ENCODE measurements at places on chromosomes 7 and 10. TPM values are rescaled to one million over a fixed set of nuclear protein-coding genes. Genes with fewer than 3 reads are reported as not detected.

RET gene
- total RNA-seq, result not detected

MSMB gene
- total RNA-seq, result not detected

CYP26A1 gene
- total RNA-seq, result not detected

DNA sequence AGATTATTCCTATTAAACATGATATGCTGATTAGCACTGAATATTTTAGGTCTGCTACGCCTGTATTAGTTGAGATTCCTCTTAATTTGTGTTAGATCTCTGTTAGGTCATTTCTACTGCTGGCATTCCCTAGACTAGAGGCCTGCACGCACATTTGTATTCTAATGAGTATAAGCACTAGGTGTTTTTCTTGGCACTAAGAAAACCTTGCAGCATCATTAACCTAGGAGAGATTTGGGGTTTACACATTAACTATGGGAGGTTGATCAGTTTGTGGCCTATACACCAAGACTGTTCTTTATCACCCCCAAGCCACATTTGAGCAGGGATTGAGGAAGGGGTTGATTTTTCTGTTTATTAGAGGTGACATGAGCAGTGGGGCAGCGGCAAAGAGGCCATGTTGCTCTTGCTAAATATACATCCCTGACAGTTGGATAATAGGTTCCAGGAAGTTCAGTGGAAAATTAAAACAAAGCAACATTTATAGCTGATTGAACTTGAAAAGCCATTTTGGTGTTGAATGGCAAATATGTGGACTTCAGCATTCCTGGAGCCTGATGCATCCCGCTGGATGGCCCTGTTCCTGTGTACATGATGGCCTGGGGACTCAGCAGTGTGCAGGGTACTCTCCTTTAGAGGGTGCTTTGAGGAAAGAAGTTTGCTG, 65.2 kb downstream of the GBF1 start:
- DNase-seq, result no peak

FAM171A1 gene
- total RNA-seq, result 27.7 TPM

GRCh38 chr7:105112440-105113418, 98.7 kb downstream of the KMT2E start:
- DNase-seq, result no peak

ADAM12 gene
- not detected for total RNA-seq

XRCC2 gene
- total RNA-seq, result 0.11 TPM

DNA sequence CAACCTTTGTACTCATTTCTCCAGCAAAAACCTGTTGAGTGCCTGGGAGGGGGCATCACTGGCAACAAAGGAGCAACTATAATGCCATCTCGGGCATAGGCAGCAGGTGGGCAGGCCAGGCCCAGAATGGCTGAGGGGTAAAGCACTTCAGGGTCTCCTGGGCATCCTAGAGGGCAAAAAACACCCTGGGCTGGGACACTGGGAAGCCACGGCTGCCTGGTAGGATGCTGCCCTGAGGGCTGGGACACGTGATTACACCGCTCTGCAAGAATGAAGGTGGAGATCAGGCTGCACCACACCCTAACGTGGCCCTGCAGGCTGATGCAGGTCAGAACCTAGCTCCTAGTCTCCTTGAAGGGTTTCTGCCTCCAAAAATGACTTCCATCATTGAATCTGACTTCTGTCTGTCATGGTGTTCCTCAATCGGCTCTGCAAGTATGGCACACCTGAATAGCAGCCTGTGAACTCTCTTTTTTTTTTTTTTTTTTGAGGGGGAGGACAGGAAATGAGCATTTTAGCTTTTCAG, 4.5 kb upstream of the TRAPPC14 start:
- no peak for DNase-seq

DNA sequence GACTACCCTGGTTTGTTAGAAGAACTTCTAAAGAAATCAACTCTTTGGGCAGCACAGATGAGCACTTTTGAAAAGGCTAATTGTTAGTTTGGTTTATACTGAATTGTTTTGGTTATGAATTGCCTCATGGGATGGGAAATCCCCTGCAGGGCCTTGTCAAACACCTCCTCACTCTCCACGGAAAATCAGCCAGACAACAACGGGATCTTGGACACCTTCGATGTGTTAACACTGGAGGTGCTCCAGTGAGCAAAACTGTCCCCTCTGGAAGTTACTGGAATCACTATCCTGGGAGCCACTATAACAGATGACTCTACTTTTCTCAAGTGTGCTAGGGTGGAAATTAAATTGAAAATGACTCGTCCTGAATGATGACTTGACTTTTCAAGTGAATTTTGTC, 38.7 kb downstream of the CDK6 start:
- DNase-seq, result no peak

LHPP gene
- total RNA-seq, result 5.1 TPM

- no peak for DNase-seq
Observed at GRCh38 chr7:30019387-30019786, 7.1 kb downstream of the FKBP14 start.

- DNase-seq, result no peak
Observed at GRCh38 chr10:96856317-96856716, 24.2 kb downstream of the LCOR start.

GRCh38 chr7:129391546-129392171, 42.6 kb upstream of the STRIP2 start:
- DNase-seq, result no peak

SPDYE2B gene
- not detected for total RNA-seq

CCDC172 gene
- total RNA-seq, result not detected

DNA sequence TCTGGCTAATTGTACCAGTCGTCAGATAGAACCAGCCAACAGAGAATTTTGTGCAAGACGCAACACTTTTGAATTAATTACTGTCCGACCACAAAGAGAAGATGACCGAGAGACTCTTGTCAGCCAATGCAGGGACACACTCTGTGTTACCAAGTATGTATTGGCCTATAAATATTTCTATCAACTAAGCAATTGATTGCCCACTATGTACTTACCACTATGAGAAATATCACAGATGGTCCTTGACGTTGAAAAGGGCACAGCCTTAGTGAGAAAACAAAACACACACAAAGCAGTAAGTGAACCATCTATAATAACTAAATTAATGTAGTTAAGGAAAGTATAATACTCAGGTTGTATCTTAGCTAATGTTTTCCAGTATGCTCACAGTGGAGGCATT, 60.0 kb downstream of the ANLN start:
- no peak for DNase-seq

TAS2R3 gene
- 6.6 TPM for total RNA-seq

GRCh38 chr10:117167346-117167788, 29.3 kb upstream of the VAX1 start:
- DNase-seq, result no peak

DNA sequence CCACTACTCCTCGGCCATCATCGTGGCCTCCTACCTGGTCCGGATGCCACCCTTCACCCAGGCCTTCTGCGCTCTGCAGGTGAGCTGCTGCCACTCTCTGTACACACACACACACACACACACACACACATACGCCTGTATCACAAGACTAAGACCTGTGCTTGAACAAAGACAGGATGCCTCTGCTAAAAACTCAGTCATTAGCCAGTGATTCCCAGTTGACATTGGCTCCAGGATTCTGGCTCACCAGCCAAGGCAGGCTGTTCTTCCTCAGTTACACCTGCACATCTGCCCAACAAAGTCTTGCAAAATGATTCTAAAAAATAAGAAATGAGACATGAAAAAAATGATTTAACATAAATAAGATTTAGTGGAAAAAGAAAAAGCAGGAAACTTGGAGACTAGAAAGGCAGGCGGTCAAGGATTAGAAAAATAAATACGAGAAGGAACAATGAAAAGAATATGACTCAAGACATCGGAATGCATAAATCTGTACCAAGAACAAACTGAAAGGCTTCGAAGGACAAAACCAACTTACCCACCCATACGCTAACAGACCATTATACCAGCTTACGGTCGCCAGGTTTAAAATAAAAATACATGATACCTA, 7.4 kb upstream of the LRRC18 start:
- no peak for DNase-seq

ARPC1B gene
- 360 TPM for total RNA-seq

GNGT1 gene
- total RNA-seq, result not detected

DNA sequence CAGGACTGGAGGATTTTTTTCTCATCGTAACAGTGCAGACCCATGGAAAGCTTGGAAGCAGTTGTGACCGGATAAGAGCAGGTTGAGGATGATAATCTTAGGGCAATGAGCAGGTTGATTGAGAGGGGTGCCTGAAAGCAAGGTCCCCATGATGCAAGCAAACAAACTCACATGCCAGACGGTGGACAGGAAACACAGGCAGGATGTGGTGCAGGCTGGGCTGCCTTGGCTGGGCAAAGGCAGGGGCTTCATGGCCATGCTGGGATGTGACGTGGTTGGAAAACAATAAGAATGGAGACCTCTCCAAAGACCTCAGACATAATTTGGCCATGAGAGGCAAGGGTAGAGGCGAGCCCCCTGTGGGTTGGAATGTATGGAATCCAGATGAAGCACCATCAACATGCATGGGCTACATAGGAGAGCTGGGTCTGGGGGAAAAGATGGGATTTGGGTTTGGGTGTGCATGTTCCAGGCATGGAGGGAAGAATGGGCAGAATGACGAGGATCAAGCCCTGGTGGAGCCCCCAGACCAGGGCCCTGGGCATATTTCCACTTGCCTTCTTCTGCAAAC, 58.3 kb downstream of the IKZF1 start:
- no peak for DNase-seq

GRCh38 chr7:147436718-147437117, 1153.8 kb upstream of the C7orf33 start:
- no peak for DNase-seq

ADK gene
- total RNA-seq, result 2.4 TPM

- no peak for DNase-seq
Observed at GRCh38 chr10:11548768-11549099, 62.7 kb downstream of the USP6NL start.

- DNase-seq, result no peak
Observed at GRCh38 chr10:13528123-13528874, 515 bp downstream of the BEND7 start.

DNA sequence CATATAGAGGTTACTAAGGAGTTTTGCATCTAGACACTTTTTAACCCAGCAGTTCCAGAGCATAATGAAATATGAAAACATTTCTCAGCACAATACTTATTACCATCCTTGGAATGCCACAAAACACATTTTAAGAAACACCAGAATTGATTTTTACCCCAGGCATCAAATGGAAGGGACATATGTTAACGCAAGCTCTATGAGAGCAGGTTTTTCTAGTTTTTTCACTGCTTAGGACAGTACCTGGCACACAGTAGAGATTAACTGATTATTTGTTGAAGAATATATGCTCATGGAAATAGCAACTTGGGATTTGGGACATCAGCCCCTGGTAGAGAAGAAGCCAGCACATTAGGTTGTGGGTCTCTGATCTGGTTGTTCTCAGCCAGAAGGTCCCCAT, 67.0 kb upstream of the ARID5B start:
- no peak for DNase-seq

DNA sequence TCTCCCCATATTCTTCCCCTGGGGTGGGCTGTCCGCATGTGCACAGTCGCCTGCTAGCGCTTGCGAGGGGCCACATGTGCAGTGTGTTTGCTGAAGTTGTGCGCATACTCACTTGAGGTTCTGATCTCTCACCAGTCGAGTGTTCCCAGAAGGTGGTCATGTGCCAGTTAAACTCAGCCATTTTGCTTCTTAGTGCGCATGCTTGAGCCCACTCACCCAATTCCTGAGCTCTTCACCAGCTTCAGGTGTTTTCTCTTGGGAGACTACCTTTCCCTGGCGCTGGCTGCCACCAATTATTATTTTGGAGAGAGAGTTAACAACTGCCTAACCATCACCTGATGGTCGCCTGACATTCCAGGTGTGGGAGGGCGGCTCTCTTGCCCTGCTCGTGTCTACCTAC, 25.2 kb upstream of the CPN1 start:
- no peak for DNase-seq

DNA sequence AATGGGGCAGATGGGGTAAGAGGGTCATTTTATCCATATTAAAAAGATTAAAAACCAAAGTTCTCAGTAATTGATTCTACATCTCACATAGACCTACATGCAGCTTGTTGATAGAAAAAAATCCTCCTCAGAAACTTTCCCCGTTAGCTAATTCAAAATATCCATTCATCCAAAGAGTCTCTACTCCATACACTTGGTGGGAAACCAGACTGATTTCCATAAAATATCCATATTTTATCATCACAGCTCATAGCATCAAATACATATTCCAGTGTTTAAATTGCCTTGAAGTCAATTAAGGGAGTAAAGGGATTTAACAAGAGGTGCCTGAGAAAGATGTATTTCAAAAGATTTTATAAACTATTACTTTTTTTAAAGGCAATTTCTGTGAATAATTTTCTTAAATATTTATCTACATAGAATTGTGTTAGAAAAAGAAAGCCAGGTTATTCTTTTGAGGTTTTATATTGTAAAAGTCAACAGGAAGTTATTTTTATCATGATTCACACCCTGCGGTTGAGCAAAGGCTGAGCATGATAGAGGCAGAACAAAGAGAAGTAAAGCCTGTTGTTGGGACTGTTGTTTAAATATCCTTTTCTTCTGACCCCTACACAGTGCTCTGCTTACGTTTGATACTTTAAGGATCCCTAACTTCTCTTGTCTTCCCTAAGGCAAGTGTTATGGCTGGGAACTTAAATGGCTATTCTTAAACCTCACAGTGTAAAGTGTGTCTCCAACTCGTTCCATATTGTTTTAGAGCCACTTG, 266.7 kb downstream of the PRKG1 start:
- no peak for DNase-seq

- no peak for DNase-seq
Observed at GRCh38 chr7:64885520-64886240, 17.4 kb upstream of the ZNF273 start.

DNA sequence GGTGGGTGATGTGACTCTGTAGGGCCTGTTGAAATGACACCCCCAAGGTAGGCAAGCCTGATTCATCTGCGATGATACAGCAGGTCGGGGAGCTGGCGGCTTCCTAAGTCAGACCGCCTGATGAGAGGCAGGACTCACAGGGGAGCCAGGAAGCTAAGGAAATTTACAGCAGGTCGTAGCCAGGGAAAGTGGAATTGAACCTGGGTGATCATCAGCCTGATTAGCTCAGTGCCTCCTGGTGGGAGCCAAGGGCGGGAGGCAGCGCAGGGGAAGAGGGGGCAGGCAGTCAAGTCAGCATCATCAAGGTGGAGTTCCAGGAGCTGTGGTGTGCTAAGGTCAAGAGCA, 18.5 kb upstream of the TRIM56 start:
- no peak for DNase-seq

GRCh38 chr7:78714356-78714755, 739.1 kb downstream of the MAGI2 start:
- DNase-seq, result no peak

UCN3 gene
- not detected for total RNA-seq

All from ascending aorta (tissue), 2 donors.